ENCODE measurements at places on chromosomes 2 and 18.

DNA sequence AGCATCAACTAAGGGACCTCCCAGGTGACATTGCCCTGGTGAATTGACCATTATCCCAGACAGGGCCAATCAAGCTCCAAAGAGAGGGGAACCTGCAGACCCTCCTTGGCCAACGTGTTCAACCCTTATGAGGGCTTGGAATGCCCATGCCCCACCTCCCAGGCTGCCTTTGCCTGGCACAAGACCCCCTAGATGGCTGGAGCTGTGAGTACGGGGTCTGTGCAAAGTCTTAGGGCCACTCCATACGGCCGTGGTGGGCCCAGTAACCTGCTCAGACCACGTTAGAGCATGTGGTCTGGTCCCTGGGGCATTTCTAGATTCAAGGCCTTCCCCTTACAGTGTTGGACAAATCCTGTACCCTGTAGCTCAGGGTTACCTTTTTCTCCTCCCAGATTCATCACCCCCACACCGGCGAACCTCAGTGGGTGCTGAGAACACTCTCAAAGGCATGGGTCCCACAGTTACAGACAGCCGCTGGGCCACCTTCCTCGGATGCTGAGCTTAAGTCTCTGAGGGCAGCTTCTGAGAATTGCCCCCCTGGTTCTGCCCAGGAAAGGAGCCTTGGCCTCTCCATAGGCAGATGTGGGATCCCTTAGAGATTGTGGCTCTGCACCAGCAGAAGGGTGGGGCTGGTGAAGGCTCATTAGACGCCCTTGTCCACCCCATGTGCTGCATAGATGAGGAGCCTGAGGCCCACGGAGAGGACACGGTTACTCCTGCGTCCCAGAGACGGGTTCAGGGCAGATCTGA, 18.3 kb upstream of the KCNK3 start:
- DNase-seq, result no peak

DNA sequence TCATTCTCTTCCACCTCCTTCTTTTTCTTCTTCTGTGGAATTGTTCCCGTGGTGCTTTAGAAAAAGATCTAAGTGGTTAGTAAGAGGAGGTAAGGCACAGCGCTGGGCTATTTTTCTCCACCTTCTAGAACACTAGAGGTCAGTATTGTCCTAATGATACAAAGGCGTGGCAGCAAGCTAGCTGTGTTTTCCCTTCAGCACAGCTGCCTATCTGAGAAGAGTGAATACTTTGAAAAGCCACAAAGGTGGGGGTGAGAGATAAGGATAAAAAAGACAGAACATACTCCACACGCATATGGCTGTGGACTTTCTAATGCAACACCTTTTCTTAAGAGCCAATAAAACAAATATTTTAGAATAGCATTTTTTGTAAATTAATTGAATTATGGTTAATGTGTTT, 2.1 kb downstream of the CNTNAP5 start:
- DNase-seq, result no peak

GRCh38 chr2:136128905-136129304, 11.0 kb upstream of the CXCR4 start:
- no peak for DNase-seq

DNA sequence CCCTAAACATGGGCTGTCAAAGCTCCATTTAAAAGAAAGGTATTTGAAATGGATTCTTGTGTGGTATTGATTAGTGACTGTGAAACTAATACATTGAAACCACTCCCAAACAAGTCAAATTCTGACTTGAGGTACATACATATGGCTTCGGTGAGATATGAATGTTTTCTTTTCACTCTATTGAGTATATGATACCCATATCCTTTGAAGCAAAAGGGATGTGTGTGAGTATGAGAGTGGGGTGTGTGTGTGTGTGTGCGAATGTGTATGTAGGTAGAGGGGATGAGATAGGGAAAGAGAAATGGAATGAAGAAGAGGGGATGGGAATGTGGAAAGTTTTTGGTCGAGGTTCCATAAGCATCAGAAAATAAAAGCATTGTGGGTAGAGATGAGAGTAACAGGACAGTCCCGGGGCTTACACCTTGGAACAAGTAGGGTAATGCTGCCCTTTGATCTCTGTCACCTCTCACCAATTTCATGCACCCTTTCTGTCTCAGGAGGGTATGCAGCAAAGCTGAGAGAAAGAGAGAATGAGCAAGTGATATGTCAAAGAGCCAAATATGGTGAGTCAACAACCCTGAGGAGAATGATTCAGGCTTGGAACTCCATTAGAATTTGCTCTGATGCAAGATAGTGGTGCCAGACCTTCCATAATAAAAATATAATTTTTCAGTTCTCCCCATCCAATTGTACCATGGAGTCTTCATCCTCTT, 64.0 kb upstream of the ZEB2 start:
- peak; percentile 57 for DNase-seq

GRCh38 chr2:156883804-156884203, 373.7 kb upstream of the GALNT5 start:
- no peak for DNase-seq

GRCh38 chr2:36351291-36351690, 4.3 kb upstream of the CRIM1 start:
- DNase-seq, result no peak

GRCh38 chr18:23661735-23662308, 889 bp downstream of the ANKRD29 start:
- DNase-seq, result no peak

DNA sequence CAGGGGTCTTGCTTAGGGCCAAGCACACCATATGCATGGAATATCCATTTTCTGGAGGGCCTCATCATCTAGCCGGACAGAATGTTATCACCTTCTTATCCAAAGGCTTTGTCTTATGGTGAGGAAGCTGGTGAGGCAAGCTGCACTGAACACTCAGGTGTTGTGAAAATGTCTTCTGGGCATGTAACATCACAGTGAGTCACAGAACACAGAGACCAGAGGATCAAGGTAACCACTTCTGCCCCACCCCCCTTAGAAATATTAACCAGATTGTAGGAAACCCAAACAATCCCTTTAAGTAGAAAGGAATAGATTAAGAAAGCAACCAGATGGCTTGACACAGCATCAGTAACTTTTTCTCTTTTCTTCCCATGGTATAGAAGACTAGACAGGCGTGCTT, 51.1 kb downstream of the MYO5B start:
- DNase-seq, result no peak
